ENCODE measurements at places on chromosomes 2 and 18.

GRCh38 chr2:69985216-69985615, 23.8 kb upstream of the ASPRV1 start:
- DNase-seq, result no peak

GRCh38 chr18:40904295-40904694, 1050.7 kb upstream of the PIK3C3 start:
- no peak for DNase-seq

DNA sequence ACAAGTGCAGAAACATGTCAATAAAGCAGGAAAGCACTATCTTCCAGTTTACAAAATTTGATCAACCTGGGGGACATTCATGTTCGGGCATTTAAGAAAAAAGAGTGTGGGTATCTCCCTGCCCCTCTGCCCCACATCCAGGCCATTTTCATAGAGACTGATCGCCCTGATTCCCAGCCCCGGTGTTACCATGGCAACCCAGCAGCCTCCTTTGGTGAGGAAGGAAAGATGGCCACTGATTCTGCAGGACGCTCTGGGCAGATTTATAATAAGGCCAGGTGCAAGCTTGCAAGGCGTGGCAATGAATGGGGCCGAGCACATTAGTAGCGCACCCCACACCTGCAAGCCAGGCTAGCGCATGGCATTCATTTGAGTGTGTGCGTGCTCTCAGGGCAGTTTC, 36.7 kb upstream of the ARL4C start:
- DNase-seq, result no peak

DNA sequence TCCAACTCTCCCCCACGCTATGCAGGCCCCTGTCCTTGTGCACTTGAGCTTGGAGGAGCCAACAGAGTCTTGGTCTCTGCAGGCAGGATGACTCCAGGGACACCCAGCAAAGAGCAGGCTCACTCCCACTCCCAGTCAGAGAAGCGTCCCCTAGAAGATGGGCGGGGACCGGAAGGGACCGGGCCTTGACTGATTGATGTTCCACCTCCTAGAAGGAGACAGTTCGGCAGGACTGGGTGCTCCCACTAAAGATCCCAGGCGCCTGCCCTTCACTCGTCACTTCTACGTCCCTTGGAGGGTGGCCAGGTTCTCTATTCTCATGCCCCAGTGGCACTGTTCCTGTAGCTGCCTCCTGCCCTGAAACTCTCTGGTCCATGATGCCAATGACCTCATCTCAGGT, 3.2 kb upstream of the SP100 start:
- DNase-seq, result no peak

- no peak for DNase-seq
These were observed 127.1 kb downstream of the CERS6 start for GRCh38 chr2:168583064-168583709.

GRCh38 chr18:43883886-43884285, 606.6 kb upstream of the SYT4 start:
- no peak for DNase-seq

DNA sequence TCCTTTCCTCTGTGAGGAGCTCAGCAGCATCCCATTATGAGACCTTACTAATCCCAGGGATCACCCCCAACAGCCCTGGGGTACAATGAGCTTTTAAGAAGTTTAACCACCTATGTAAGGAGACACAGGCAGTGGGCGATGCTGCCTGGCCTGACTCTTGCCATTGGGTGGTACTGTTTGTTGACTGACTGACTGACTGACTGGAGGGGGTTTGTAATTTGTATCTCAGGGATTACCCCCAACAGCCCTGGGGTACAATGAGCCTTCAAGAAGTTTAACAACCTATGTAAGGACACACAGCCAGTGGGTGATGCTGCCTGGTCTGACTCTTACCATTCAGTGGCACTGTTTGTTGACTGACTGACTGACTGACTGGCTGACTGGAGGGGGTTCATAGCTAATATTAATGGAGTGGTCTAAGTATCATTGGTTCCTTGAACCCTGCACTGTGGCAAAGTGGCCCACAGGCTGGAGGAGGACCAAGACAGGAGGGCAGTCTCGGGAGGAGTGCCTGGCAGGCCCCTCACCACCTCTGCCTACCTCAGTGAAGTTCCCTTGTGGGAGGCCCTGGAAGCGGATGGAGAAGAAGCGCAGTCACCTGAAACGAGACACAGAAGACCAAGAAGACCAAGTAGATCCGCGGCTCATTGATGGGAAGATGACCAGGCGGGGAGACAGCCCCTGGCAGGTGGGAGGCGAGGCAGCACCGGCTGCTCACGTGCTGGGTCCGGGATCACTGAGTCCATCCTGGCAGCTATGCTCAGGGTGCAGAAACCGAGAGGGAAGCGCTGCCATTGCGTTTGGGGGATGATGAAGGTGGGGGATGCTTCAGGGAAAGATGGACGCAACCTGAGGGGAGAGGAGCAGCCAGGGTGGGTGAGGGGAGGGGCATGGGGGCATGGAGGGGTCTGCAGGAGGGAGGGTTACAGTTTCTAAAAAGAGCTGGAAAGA, 7.6 kb downstream of the PROC start:
- DNase-seq, result no peak

DNA sequence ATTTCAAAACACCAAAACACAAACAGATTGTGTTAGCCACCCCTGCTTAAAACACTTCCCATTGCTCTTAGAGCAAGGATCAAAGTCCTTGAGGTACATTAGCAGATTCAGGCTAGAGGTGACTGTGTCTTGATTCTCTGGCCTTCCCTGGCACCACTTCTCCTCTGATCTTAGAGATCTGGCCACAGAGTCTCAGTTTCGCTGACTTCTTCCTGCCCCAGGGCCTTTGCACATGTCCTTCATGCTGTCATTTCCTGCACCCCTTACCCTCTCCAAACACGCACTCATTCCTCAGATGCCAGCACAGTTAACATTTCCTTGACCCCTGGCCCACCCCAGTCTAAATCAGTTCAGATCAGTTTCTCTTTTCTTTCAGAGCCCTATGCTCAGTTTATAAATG, 16.9 kb downstream of the CXCR4 start:
- DNase-seq, result no peak

DNA sequence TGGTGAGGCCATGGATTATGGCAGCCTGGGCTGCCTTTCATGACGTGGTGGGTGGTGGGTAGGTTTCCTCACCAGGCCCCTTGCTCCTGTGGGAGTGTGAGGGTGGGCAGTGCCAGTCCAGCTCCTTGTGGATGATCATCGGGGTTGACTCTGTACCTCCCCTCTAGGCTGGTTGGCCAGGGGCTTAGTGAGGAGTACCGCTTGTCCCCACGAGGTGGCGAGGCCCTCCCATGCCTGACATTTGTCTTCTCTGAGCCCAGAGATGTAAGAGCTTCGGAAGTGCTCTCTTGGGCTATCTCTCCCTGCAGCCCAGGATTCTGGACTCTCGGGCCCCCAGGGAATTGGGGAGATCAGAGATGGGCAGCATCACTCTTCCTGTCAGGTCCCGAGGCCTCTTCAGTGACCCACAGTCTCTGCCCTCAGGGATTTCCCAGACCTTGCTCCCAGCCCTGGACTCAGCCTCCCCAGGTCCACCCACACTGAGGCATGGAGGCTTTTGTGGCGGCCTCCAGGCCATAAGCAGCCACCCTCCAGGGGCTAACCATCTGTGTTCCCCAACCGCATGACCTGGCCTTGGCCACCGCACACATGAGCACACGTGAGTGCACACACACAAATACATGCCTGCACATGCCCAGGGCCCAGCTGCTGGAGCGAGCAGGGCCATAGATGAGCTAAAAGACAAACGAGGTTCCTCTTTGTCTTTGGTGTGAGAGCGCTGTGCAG, 6.5 kb downstream of the SPR start:
- DNase-seq, result no peak

- DNase-seq, result no peak
These were observed 3.7 kb upstream of the ZNF638 start for GRCh38 chr2:71327916-71328315.

GRCh38 chr18:59612381-59612780, 84.8 kb downstream of the CCBE1 start:
- no peak for DNase-seq

- no peak for DNase-seq
These were observed 50.0 kb upstream of the HPCAL1 start for GRCh38 chr2:10252661-10253060.

DNA sequence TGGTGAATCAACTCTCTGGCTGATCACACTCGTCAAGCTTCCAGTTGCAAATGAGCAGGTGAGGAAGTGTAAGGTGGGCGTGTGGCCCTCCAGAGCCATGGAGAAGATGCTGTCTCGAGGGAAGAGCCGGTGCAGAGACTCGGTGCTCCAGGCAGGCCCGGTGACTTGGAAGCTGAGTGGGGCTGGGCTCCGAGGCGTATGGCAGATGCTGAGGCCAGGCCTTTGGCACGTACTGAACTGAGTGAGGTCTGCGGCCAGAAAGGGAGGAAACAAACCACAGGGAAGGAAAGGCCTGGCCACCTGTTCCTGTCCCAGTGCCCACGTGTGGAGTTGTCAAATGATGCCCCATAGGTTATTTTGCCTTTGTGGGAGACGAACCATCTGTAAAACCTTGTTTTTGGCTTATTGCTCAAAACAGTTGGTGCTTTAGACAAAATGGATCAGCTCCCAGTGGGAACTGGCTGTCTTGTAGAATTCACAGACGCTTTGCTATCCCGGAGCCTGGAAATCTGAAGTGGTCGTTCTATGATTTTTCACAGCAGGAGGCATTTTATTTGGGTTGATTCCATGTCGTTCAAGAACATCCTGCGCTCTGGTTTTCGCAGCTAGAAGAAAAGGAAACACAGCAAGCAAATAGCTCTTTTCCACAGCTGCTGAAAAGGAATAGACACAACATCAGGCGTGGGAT, 117.5 kb upstream of the TMEM18 start:
- no peak for DNase-seq

- DNase-seq, result no peak
These were observed 69.0 kb upstream of the LMAN1 start for GRCh38 chr18:59428018-59428417.

DNA sequence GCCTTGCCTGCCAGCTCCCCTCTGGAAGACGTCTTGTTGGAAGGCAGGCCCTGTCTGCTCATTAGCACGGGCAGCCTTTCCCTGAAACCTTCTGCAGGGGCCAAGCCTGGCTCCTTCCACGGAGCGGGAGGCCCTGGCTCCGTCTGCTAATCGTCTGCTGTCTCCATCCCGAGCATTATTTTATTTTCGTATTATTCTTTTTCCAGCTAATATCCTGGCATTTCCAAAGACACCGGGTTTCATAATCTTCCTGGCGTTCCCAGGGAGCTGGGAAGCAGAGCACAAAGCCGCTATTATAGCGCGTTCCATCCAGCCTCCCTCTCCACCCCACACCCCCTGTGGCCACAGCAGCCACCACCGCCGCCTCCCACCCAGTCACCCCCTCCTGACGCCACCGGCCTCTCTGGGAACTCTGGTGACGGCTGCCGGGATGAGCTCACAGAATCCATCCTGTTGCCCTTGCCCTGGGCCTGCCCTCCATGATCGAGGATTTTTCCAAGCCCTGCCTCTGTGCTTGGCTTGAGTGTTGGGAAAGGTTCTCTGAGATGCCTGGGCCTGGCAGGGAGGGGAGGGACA, 125.5 kb downstream of the DYSF start:
- DNase-seq, result no peak

GRCh38 chr18:2414235-2414634, 157.1 kb downstream of the METTL4 start:
- no peak for DNase-seq

DNA sequence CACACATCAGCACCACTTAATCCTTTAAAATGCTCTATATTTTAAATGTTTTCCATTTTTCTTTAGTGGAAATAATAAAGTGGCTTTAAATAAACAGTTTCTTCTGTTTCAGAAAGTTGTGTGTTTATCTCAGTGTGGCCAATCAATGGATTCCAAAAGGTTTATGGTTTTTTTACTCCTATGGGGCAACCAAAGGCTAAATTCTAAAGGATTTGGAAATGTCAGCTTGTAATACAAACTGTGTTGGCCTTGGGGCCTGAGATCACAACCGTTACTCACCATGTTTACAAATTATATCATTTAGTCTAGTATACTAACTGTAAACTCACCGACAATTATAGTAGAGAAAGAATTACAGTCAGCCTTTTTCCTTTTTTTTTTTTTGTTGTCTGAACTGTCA, 827.2 kb downstream of the EPHA4 start:
- no peak for DNase-seq

DNA sequence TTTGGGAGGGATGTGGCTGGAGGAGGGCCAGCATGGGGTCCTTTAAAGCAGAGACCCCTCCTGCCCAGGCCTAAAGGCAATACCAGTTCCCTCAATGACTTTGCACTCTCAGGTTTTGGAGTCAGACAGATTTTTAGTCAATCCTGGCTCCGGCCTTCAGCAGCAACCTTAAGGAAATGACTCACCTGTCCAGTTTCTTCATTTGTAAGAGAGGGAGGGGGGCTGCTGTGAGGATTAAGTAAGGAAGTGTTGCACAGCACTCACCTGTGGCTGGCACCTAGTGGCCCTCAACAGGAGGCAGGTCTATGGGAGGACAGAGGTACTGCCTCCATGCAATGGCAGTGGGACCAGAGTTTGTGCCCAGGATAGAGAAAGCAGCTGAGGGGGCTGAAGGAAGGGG, 13.7 kb downstream of the CNGA3 start:
- DNase-seq, result no peak

GRCh38 chr2:189016311-189016861, 42.2 kb downstream of the COL3A1 start:
- no peak for DNase-seq

All from central memory CD4-positive, alpha-beta T cell (primary cell).